ENCODE measurements at places on chromosomes 2 and 18. TPM values are rescaled to one million over a fixed set of nuclear protein-coding genes. Genes with fewer than 3 reads are reported as not detected.

Gene KCNF1
- polyA plus RNA-seq, result not detected

Gene SPDYA
- not detected for polyA plus RNA-seq

Gene UGT1A10
- polyA plus RNA-seq, result not detected

Gene TMEM182
- polyA plus RNA-seq, result 6.2 TPM

- H3K27ac ChIP-seq, result no peak overlapping the region
- no peaks in the 10 kb centered on the region for H3K4me1 ChIP-seq
- H3K4me3 ChIP-seq, result no peak overlapping the region
- no peak for DNase-seq
Measured at GRCh38 chr2:26649992-26650712, 9.0 kb upstream of the CIB4 start.

DNA sequence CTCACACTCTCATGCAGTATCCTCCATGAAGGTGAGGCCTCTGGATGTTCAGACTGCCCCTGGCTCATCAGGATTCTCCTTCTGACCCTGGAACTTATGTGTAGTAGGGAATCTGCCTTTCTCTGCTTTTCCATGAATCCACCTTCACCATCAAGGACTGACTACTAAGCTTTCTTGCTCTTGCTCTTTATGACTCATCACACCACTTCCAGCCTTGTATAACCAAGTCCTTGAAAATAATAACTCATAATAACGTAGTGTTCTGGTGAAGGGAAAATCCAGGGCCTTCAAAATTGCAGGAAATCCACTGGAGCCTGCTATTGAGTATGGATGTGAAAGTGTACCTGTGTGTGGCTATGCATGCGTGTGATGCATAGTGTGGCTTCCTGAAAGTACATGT, 11.3 kb upstream of the KCNS3 start:
- H3K4me3 ChIP-seq, result no peak overlapping the region
- H3K4me1 ChIP-seq, result no peaks in the 10 kb centered on the region
- no peaks in the 10 kb centered on the region for H3K27me3 ChIP-seq
- H3K36me3 ChIP-seq, result no peaks in the 10 kb centered on the region
- H3K27ac ChIP-seq, result no peak overlapping the region

- H3K27ac ChIP-seq, result no peak overlapping the region
- DNase-seq, result no peak
- H3K36me3 ChIP-seq, result no peaks in the 10 kb centered on the region
- peaks cover 2% of the 10 kb centered on the region for H3K27me3 ChIP-seq
Measured at GRCh38 chr2:38279201-38279600, 97.9 kb downstream of the ATL2 start.

GRCh38 chr2:37802899-37803379, 122.1 kb upstream of the RMDN2 start:
- no peaks in the 10 kb centered on the region for H3K4me1 ChIP-seq
- no peak overlapping the region for H3K27ac ChIP-seq
- no peaks in the 10 kb centered on the region for H3K36me3 ChIP-seq
- DNase-seq, result no peak
- H3K4me3 ChIP-seq, result no peak overlapping the region

DNA sequence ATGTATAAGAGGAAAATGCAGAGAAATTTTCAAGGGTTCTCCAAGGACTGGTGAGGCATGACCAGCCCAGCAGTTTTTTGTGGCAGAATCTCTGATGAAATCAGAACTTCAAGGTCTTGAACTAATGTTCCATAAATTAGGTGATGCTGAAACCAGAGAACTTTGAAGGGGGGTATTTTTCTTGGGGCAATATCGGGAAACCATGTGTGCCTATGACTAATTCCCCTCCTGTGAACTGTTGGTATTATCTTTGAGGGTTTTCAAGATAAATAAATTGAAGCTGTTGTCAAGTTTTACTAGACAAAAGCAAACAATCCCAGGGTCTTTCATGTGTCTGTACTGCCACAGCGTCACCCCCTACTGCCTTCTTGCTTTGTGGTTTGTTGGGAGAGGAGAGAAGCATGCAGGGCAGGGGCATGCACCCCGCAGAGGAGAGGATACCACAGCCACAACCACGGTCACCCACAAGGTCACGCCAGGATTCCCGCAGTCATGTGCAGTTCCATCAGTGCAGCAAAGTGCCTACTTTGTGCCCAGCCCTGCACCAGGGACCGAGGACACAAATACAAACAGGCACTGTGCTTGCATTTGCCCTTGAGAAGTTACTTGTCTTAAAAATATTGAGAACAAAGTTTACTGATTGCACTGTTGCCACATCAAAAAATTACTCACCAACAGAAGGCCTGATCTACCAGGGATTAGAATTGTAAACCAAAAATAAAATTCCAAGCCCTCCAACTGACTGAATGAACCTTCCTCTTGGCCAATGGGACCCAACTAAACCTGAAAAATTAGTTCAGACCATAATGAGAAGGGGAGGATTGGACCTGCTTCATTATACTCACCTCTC, 413.3 kb upstream of the TRIB2 start:
- no peaks in the 10 kb centered on the region for H3K36me3 ChIP-seq
- H3K27ac ChIP-seq, result no peak overlapping the region
- H3K4me3 ChIP-seq, result no peak overlapping the region

Data from immature natural killer cell (primary cell).